ENCODE measurements at places on chromosomes 1 and 21.

- DNase-seq = no peak
These were observed 15.7 kb upstream of the MX2 start for GRCh38 chr21:41345934-41346685.

GRCh38 chr1:17335821-17336710 lies 28.1 kb downstream of the PADI4 start:
- DNase-seq = peak; percentile 64

DNA sequence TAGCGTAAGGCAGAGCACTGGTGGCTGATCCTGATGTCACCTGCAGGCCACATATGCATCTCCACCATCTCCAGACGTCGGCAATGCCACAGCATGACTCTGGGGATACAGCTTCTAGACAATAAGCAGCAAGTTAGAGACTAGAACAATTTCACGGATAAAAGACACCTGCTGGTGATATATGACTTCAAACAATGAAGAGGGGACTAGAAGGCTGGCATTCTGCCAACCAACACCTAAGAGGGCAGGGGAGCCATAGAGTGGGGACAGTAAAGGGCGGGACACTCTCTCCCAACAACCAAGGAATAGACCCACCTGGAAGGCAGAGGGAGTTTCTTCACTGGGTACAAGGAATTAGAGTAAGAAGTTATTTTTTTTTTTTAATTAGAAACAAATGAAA lies 126.7 kb downstream of the SIM2 start:
- DNase-seq = no peak

GRCh38 chr1:211939876-211940468 lies 95.4 kb downstream of the INTS7 start:
- DNase-seq = no peak

DNA sequence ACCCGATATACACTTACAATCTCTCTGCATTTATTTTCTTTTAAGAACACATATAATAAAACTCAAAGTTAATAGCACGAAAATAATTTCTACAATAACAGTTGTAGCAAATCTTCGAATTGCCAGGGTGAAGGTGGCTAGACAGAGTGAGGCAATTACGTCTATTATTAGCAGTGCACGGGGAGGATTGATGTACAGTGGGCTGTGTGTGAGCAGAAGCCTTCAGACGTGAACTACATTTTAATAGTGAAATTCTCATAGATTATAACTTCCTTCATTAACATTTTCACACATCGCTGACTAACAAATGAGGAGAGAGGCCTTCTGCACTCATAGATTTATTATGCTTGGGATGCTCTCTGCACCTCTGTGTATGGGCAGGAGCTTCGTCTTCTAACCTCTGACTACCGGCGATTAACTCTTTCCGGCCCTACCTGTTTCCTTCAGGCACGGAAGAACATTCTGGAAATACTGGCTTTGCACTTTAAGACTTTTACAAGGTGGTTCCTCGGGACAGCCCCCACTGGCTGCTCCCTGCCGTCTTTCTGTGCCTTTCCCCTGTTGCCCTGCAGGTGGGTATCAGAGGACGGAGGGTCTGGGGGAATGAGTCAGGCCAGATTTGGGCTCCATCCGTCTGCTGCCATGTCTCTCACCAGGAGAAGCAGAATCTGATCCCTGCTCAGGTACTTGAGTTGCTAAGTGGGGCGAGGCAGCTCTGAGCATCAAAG lies 200.5 kb downstream of the CAMTA1 start:
- no peak for DNase-seq

DNA sequence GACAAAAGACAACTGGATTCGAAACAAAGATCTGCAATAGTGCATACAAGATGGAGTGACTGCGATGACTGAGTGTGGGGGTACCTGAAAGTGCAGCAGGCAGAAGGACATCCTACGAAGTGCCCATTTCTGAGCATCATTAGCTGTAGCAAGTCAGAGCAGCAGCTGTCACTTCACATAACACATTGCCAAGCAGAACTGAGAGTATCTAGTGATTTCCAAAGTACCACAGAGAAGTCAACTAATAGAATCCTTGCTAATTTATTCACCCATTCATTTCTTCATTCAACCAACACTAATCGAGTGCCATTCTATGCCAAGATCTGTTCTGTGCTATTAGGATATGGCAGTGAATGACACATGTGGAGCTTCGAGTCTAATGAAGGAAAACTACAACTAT lies 31.6 kb upstream of the CAMSAP2 start:
- DNase-seq = no peak

- DNase-seq = peak; percentile 17
These were observed 503.9 kb upstream of the USP24 start for GRCh38 chr1:55718758-55719671.

GRCh38 chr1:212367474-212368072 lies 47.1 kb downstream of the PACC1 start:
- no peak for DNase-seq

GRCh38 chr1:222107267-222107666 lies 365.4 kb upstream of the DUSP10 start:
- no peak for DNase-seq

- no peak for DNase-seq
These were observed 87.3 kb upstream of the CTTNBP2NL start for GRCh38 chr1:112308716-112309115.

DNA sequence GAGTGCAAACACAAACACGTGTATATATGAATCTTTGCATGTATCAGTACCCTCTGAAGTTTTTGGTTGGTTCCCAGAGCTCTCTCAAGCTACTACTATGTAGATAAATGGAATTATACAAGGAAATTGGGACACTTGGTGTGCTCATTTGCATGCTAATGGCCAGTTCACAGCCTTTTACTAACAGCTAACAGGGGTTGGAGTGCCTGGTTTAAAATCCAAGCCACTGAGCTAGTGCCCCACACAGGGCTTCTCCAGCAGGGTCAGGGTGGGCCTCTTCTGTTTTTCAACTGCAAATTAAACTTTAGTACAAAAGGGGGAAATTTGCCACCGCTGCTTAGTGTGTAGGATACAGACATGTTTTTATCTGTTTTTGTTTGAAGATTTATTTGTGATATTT lies 121.0 kb downstream of the ATP5PO start:
- DNase-seq = no peak

GRCh38 chr1:60390593-60391282 lies 317.2 kb upstream of the C1orf87 start:
- no peak for DNase-seq

- no peak for DNase-seq
These were observed 709.3 kb downstream of the KCNT2 start for GRCh38 chr1:195898924-195899323.

- no peak for DNase-seq
These were observed 479.3 kb upstream of the RUNX1 start for GRCh38 chr21:35528116-35529042.

- DNase-seq = no peak
These were observed 38.7 kb upstream of the NEK7 start for GRCh38 chr1:198118134-198118533.

GRCh38 chr1:229940684-229941083 lies 126.4 kb upstream of the GALNT2 start:
- no peak for DNase-seq

DNA sequence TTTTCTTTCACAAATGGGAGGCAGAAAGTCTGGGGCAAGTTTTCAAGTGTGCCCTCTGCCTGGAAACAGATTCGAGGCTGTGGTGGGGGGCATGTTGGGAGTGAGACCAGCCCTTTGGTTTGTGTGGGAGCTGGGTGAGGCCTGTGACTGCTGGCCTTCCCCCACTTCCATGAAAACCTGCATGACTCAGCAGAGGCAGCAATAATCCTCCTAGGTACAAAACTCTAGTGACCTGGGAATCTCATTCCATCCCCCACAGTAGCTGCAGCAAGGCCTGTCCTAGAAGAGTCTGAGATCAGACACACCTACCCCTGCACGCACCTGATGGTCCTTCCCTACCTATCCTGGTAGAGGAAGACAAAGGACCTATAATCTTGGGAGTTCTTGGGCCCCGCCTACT lies 42.1 kb upstream of the KIAA0040 start:
- DNase-seq = no peak

- DNase-seq = no peak
These were observed 271.7 kb upstream of the SNX7 start for GRCh38 chr1:98389809-98390208.

GRCh38 chr1:167782946-167783345 lies 61.2 kb downstream of the MPZL1 start:
- no peak for DNase-seq

- no peak for DNase-seq
These were observed 400.3 kb upstream of the POU3F1 start for GRCh38 chr1:38446936-38447335.

- no peak for DNase-seq
These were observed 176.6 kb upstream of the GORAB start for GRCh38 chr1:170355267-170355801.

DNA sequence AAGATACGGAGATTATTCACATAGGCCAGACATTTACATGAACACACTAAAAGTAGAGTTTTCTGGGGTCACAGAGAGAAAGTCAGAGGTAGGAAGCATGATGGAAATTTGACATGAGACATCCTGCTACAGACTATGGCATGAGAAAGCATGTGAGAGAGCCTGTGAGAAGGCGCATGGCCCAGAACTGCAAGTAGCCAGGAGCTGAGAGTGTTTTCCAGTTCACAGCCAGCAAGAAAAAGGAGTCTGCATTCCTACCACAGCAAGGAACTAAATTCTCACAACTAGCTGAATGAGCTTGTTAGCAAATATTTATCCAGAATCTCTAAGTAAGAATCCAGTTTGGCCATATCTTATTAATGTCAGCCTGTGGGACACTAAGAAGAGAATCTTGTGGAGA lies 673.3 kb downstream of the BRINP3 start:
- no peak for DNase-seq

DNA sequence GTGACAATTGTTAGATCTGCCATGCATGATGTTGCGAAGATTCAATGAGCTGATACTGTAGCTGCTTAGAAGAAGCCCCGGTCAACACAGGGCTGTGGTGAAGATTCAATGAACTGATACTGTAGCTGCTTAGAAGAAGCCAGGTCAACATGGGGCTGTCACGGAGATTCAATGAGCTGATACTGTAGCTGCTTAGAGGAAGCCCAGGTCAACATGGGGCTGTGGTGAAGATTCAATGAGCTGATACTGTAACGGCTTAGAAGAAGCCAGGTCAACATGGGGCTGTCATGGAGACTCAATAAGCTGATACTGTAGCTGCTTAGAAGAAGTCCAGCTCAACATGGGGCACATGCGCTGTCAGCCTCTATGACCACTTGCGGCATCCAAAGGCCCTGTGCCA lies 18.8 kb upstream of the BACE2 start:
- DNase-seq = no peak

GRCh38 chr1:162974810-162975209 lies 94.4 kb upstream of the RGS4 start:
- no peak for DNase-seq

DNA sequence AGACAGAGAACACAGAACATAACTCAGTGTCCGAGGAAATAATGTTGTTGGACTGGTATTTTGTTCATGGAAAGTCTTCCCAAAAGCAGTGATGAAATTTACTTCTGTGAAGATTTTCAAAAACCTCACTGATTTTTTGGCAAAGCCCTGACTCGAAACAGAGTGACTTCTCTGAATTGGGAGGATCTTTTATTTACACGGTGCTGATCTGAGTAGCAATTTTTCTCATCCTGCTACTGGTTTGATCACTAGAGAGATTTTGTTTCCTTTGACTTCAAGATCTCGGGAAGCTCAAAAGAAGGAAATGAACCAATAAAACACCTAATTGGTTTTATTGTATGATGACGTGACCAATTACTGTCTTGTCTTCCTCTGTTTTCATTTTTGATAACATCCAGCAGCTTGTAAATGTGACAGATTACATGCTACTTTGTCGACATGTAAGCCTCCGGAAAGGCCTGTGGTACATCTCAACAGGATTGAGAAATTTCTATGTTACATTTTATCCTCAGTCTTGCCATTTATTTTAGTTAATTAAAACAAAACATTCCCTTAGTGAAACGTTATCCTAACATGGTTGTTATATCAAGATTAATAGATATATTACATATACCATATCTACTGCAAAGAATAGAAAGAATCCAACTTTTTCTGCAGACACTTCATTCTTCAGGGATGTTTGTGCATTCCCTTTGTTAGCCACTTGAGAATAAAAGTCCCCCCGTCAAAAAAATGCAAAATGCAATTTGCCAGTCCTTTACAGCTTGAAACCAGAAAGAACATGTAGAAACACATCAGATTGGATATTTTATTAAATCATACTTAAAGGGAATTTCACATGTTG lies 42.8 kb upstream of the IFI44L start:
- DNase-seq = no peak

DNA sequence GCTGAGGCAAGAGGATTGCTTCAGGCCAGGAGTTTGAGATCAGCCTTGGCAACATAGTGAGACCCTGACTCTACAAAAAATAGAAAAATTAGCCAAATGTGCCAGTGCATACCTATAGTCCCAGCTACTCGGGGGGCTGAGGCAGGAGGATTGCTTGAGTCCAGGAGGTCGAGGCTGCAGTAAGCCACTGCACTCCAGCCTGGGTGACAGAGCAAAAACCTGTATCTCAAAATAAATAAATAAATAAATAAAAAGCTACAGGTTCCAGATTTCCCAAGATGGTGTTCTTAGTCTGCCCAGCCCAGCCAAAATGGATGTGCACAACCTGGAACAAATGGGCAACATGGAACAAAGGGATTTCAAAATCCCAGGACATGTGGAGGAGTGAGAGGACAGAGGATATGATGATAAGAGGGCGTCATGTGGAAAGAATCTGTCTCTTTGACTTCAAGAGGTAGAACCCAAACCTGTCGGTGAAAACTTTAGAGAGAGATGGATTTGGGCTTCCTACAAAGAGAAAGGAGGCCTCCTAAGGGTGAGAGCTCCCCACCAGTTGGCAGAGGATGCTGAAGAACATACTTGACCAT lies 3.2 kb downstream of the EDARADD start:
- no peak for DNase-seq

- DNase-seq = peak; percentile 43
These were observed 12.2 kb downstream of the CTSS start for GRCh38 chr1:150753416-150753815.

DNA sequence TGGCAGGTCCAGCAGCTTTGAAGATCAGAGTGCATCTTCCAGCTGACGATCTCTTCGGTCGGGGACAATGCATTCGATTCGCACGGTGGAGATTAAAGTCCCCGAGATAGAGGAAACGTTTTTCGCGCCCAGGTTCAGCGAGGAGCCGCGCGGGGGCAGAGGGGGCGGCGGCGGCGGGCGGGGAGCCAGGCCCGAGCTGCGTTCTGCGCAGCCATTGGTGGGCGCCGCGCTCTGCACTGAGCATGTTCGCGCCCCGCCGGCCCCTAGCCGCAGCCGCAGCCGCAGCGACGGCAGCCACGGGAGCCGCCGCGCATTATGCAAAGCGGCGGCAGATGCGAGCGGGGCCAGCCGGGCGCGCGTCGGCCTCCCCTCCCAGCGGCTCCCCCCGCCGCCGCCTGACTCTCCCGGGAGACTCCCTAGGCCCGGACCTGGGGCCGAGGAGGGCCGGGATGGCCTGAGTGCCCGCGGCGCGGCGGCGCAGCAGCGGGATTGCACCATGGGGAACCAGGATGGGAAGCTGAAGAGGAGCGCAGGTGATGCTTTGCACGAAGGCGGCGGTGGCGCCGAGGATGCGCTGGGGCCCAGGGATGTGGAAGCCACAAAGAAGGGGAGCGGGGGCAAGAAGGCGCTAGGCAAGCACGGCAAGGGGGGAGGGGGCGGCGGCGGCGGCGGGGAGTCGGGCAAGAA lies at the start of gene FMN2:
FMN2 (plus strand) TSS at position 270 of the 687 bp plus-strand sequence; CDS start at position 497, 227 bp downstream.
- no peak for DNase-seq

- no peak for DNase-seq
These were observed 2.4 kb upstream of the TARS2 start for GRCh38 chr1:150484861-150485260.

All from HuH-7 (cell line).